ENCODE measurements at places on chromosomes 1 and 21. TPM values are rescaled to one million over a fixed set of nuclear protein-coding genes. Genes with fewer than 3 reads are reported as not detected.

DNA sequence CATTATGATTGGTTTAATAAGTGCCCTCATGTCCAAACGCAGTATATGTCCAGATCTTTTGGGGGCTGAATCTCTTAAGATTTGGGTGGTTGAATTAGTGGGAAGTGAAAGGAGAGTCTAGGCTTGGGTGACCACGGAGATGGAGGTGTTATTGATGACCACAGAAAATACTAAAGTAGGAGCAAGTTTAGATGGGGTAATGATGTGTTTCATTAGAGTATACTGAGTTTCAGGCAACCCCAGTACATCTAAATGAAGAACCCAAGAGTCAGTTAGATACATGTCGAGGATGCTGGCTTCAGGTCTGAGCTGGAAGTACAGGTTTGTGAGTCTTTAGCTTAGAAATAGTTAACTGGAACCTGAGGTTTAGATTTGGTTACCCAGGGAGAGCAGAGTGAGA, 6.5 kb upstream of the ZZZ3 start:
- DNase-seq = no peak

- no peak for DNase-seq
These were observed 34.0 kb downstream of the KCNJ15 start for GRCh38 chr21:38290809-38291208.

- DNase-seq = no peak
These were observed 349.4 kb upstream of the NFIA start for GRCh38 chr1:60732977-60733401.

GRCh38 chr1:227072991-227073390, 132.9 kb downstream of the COQ8A start:
- no peak for DNase-seq

DNA sequence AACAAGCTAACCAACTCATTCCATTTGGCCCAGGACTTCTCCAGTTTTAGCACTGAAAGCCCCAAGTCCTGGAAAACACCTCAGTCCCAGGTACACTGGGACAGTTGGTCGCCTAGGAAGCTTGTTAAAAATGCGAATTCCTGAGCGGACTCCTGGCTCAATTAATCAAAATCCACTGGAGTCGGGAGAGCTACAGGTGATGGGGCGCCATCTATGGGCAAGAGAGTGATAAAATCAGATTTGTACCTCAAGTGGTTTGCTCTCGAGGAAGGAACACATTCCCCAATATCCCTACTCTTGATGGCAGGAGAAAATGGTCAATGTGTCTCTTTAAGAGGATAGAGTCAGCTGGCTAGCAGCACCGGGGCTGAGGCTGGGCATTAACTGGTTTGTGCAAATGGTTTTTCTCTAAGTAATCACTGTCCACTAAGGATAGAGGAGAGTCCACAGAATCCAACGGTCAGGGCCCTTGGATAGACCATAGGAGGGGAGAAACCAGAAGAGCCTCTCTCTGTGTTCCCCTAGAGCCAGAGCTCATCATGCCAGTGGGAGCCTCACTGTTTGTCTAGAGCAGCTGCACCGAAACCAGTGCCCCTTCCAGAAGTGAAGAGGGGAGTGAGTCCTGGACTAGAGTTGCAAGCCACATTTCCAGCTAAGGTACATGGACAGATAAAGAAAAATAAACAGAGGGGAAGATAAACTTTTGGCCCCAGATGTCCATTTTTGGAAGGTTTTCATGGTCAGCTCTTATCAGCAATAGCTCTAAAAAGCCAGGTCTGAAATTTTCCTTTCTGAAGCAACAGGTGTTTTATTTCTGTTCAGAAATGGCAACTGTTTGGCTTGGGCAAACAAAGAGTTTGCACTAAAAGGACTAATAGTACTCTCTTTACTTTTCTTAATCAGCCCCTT, 148.5 kb downstream of the TENT5C start:
- DNase-seq = no peak

The LINGO4 gene
- not detected for total RNA-seq

- no peak for DNase-seq
These were observed 20.8 kb downstream of the PRKCZ start for GRCh38 chr1:2070800-2071530.

DNA sequence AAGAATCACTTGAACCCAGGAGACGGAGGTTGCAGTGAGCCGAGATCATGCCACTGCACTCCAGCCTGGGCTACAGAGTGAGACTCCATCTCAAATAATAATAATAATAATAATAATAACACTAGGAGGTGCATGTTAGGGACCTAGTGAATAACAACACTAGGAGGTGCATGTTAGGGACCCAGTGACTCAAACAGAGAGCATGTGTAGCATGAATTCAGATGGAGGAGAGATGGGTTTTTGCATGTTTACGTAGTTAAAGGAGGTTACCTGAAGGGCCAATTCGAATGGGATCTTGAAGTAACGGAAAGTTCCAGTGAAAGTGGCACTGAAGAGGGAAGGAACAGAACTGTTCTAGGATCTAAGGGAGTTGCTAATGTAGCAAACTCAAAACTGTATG, 7.1 kb upstream of the KCNK1 start:
- DNase-seq = no peak
